ENCODE measurements at places on chromosomes 2 and 18.

DNA sequence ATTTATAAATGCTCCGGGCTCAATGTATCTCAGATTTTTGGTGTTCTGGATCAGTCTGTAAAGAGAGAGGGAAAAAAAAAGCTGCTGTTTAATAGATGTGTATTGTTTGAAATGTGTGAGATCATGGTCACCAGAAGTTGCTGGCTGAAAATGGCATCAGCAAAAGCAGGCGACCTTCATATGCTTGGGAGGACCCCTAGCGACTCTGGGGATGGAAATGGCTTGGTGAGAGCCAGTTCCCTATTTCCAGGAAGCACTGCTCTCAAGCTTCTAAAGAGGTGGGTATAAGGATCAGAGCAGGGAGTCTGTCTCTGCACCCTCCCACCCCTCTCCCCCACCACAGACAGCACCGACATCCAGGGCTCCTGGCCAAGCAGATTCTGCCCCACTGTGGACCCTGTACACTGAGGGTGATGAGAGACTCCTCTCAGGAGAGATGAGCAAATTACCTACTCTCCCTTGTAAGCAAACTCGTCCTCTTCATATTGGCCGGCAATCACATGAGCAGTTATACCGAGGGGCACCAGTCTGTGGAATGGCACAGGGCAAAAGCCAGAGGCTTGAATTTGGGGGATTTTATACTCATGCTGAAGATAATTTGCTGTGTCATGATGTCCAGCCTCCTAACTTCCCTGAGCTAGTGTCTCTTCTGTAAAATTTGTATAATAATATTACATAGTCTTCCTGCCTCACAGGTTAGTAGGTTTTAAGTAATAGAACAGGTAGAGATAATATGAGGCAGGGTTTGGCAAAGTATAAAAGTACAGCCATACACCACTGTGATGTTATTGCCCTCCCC lies 29.6 kb downstream of the LHCGR start:
- no peak for DNase-seq

- DNase-seq: peak; percentile 44
Observed at GRCh38 chr2:32925283-32925815, 21.4 kb upstream of the LTBP1 start.

DNA sequence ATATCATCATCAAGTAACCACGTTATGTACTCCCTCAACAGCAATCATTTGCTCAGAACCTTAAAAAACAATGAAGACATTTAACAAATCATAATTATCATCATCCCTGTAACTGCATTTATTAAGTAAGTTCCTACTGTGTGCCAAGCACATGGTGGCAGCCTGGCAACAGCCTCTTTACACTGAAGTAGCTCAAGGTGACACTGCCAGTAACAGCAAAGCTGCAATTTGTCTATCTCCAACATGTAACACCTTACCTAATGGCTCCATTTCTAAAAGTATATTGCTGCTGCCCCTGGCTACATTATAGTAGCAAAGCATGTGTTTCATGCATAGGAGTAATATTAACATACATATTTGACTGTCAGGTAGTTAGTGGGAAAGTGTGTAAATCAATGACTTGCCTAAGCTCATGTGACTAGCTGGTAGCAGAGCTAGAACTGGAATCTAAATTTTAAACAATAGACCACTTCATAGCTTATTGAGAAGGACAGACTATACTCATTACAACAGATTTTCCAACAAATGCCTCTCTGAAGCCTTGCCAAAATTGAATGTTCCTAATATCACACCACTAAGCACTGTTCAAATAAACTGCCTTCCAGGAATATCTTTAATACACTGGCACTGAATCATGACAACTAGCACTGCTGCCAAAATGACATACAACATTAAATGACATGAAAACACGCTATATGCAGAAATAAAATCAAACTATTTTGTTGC lies 86.7 kb downstream of the L3MBTL4 start:
- peak; percentile 10 for DNase-seq

DNA sequence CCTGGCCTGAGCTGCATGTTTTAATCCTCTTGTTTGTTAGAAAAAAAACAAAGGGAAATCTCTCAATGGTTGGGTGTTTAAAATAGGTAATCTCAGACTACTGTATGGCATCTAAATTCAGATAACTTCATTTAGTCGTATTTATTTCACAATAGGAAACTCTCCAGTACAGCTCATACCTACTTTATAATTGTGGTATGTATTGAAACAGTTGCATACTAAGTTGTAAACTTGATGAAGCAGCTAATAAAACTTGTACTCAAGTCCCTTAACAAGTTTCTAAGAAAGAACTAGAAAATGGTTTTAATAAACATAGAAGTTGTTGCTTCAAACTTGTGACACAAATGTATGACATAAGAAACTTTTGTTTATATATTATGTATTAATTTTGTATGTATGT lies 334.5 kb downstream of the PTPRM start:
- DNase-seq: no peak

- DNase-seq: peak; percentile 98
Observed at GRCh38 chr2:180778291-180778690, 202.1 kb upstream of the UBE2E3 start.

- no peak for DNase-seq
Observed at GRCh38 chr2:122186761-122187222, 431.3 kb downstream of the TSN start.

DNA sequence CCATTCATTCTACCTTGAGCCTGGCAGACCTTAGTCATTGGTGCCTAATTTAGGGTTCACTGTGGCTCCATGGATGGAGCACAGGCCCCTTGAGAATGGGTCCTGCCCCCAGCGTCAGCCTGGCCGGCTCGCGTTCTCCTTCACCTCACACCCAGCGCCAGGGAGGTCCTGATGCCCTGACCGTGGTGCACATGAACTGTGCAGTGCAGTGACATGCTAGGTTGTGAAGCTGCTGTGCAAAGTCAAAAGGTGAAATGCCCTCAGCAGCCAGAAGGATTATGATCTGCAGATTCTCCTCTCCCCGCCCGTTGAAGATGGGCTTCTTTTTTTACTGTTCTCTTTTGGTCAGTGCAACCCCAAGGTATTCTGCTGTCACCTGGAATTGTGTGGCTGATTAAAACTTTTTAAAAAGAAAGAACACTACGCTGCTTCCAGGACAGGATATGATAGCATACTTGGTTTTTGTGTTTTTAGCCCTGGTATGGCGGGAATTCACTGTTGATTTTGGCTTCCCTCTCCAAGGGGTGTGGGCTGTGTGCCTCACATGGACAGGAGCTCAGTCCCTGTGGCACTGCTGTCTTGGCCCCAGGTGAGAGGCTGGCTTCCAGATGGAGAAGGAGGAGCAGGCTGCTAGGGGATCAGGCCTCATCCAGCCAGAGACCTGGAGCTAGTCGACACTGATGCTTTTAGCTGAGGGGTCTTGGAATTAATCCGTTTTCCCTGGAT lies 49.4 kb upstream of the MCFD2 start:
- no peak for DNase-seq

DNA sequence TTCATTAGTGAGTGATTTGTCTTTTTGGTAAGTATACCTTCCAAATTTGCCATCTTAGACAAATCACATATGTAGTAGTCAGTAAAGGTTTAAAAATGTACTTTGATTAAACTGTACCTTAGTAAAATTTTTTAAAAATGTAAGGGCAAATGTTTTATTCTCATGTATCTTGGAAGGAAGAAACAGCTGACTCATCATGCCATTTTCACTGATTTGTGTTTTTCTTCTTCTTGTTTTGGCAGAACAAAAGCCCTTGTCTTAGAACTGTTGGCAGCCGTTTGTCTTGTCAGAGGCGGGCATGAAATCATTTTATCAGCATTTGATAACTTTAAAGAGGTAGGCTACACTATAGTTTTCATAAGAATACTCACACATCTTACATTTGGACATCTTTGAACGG lies 136.5 kb downstream of the PRPF40A start:
- DNase-seq: no peak

- peak; percentile 98 for DNase-seq
Observed at GRCh38 chr2:184692141-184692734, 93.9 kb downstream of the ZNF804A start.
